Amygdala (tissue), 56 donors: ENCODE measurements at places on chromosomes 2 and 18.

DNA sequence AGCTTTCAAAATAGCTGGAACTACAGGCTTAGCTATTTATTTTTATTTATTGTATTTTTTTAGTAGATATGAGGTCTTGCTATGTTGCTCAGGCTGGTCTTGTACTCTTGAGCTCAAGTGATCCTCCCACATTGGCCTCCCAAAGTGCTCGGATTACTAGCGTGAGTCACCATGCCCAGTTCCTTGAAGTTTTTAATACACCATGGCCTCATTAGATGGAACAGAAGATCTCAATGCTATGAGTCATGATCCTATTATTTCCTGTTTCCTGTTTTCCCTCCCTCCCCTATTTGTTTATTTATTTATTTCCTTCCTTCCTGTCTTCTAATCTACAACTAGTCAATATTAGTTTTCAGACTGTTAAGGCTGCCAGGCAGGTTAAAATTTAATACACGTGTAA, 309.0 kb downstream of the CMPK2 start:
- DNase-seq = no peak

GRCh38 chr2:223956300-223956699, 963 bp upstream of the MRPL44 start:
- DNase-seq = no peak

DNA sequence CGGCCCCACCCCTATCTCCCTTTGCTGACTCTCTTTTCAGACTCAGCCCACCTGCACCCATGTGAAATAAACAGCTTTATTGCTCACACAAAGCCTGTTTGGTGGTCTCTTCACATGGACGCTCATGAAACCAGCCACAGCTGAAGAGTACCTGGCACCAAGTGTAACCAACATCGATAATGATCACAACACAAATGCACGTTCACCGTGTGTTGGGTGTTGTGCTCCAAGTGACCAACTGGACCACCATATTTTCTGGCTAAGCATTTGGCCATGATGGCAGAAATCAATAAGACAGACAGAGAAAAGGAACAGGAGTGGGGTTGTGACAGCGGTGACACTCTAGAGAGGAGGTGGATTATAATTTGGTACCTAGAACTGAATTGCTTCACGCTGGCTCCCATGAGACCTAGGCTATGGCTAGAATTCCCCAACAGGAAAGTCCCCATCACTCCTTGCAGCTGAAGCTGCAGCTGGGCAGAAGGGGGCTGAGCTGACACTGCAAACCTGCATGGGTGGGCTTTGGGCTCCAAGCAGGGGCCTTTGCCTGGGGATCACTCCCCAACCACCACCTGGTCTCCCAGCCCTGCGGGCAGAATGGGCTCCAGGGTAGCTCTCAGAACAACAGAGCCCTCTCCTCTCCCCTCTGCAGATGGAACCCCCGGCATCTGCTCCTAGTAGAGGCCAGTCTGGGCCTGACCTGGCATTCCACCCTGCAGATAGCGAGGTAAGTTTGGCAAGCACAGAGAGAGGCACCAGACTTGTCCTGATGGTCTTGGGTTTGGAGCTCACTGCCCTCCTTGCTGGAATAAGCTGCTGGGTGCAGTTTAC, 14.6 kb upstream of the LRRFIP1 start:
- DNase-seq = no peak

GRCh38 chr2:237150831-237151375, 65.2 kb downstream of the COPS8 start:
- no peak for DNase-seq

- DNase-seq = no peak
These were observed 274.4 kb upstream of the RAB6C start for GRCh38 chr2:129705085-129705484.

DNA sequence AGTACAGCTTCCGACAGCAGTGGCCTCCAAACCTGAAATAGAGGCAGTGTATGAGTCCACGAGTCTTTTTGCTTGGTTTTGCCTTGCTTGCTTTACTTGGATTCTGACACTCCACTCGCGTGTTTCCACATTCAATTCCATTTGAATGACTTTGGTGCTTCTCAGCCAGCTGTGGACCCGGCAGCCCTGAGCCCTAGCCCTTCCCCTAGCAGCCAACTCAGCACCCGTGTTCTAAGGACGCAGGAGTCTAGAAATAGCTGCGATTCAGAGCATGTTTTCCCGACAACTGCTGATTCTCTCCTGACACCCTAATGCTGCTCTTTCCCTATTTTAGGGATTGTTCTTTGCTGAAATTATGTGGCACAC, 20.6 kb downstream of the LRRFIP1 start:
- DNase-seq = no peak

DNA sequence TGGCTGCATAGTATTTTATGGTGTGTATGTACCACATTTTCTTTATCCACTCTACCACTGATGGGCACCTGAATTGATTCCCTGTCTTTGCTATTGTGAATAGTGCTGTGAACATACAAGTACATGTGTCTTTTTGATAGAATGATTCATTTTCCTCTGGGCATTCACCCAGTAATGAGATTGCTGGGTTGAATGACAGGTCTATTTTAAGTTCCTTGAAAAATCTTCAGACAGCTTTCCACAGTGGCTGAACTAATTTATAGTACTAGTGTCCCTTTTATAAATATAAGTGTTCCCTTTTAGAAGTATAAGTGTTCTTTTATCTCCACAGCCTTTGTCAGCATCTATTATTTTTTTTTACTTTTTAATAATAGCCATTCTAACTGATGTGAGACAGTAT, 303.9 kb upstream of the EPHA4 start:
- no peak for DNase-seq

GRCh38 chr18:59685501-59685900, 11.7 kb downstream of the CCBE1 start:
- DNase-seq = no peak

- no peak for DNase-seq
These were observed 17.5 kb downstream of the YWHAQ start for GRCh38 chr2:9613291-9613690.

DNA sequence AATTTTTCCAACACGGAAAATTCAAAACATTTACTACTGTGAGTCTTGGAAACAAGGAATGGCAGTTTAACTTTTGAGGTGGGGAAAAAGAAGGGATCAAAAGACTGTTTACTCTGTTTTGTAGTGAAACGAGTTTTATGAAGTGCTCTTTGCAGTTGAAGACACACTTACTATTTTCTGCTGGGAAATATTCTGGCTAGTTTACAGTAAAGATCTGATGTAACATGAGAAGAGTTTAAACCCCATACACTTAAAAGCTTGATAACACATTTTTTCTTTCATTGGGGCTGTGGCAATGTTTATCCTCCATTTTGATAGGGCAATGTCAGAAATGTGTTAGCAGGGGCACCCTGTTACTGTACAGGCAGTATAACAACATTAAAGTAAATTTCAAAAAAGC, 124.9 kb upstream of the SMAD7 start:
- DNase-seq = no peak

GRCh38 chr2:111663471-111664274, 220.3 kb downstream of the ANAPC1 start:
- DNase-seq = no peak

GRCh38 chr2:25825238-25825637, 53.0 kb downstream of the ASXL2 start:
- no peak for DNase-seq

GRCh38 chr2:205808486-205809121, 126.3 kb downstream of the NRP2 start:
- no peak for DNase-seq

- DNase-seq = no peak
These were observed 122.3 kb upstream of the FHL2 start for GRCh38 chr2:105521176-105521575.

GRCh38 chr2:45782986-45783385, 131.5 kb downstream of the PRKCE start:
- peak; percentile 33 for DNase-seq

GRCh38 chr2:196370381-196370780, 199.0 kb upstream of the STK17B start:
- DNase-seq = no peak

GRCh38 chr18:3380384-3380961, 69.5 kb upstream of the TGIF1 start:
- DNase-seq = no peak

- DNase-seq = no peak
These were observed 78.9 kb downstream of the CERS6 start for GRCh38 chr2:168534926-168535325.

GRCh38 chr18:45526114-45526841, 89.0 kb upstream of the SLC14A2 start:
- no peak for DNase-seq

DNA sequence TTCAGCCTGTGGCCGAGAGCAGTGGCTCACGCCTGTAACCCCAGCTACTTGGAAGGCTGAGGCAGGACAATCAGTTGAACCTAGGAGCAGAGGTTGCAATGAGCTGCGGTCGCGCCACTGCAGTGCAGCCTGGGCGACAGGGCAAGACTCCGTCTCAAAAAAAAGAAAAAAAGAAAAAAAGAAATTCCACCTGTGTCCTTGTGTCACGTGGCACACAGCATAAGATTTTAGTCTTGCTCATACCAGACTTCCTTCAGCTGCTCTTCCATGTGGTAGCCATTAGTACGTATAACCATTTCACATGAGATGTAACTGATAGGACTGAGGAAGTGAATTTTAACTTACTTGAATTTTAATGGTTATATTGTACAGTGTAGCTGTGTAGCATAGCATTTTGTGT, 4.0 kb downstream of the NOP58 start:
- no peak for DNase-seq

DNA sequence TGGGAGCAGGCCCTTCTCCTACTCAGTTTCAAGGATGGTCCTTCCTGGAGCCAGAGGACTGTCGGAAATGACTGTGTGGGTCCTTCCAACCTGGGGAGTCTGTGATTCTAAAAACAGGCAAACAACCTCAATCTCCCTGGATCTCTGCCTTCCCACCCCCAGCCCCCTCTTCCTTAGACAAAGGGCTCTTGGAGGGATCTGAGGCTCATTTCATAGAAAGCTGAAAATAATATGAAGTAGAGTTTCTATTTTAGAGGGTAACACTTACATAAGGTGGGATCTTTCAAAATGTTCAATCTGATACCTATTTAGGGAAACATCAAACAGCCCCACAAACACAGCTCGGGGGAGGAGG, 69.4 kb downstream of the RHOB start:
- no peak for DNase-seq

DNA sequence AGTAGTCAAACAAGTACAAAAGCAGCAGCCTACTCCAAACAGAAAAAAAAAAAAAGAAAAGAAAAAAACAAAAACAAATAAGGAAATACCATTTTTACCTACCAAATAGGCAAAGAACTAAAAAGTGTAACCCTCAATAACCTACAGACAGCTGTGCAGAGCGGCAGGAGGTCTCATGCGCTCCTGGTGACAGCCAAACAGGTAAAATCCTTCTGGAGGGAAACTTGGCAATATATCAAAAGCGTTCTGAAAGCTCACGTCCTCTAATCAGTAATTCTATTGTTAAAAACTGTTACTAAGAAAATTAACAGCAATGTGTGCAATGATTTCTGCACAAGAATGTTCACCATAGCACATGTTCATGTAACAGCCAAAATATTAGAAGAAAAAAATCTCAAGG, 105.6 kb downstream of the AFF3 start:
- no peak for DNase-seq

GRCh38 chr2:129733041-129733440, 246.4 kb upstream of the RAB6C start:
- no peak for DNase-seq

DNA sequence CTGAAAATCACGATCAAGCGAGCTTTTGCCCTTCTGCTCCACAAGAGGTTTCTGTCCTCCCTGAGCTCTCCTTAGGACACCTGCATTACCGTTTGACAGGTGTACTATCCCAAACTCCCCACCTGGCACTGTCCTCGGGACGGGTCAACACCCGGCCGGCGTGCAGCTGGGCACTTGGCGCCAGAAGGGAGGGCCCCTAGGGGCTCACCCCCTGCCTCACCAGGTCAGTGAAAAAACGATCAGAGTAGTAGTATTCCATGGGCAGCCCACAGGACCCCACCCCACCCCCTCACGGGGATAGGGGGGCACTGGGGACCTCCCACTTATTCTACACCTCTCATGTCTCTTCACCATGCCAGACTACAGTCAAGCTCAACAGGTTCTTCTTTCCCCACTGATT, 117.6 kb upstream of the ANKRD30BL start:
- DNase-seq = no peak

- no peak for DNase-seq
These were observed 146.8 kb downstream of the SEPTIN10 start for GRCh38 chr2:109466674-109467575.

- DNase-seq = no peak
These were observed 92.4 kb downstream of the NCK2 start for GRCh38 chr2:105836840-105837692.

DNA sequence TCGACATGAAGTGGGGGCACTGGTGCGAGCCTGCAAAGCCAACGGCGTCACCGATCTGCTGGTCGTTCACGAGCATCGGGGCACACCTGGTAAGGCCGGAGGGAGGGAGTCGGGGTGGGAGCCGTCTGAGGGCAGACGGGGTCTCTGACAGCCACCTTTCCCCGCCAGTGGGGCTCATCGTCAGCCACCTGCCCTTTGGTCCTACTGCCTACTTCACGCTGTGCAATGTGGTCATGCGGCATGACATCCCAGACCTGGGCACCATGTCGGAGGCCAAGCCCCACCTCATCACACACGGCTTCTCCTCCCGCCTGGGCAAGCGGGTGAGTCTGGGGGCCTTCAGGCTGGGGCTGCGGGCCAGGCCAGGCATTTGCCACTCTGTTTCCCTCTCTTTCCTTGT, 2.9 kb downstream of the IMP4 start:
- DNase-seq = no peak

- no peak for DNase-seq
These were observed 103.0 kb upstream of the STK17B start for GRCh38 chr2:196274387-196274809.

GRCh38 chr2:220961143-220961860, 610.8 kb downstream of the EPHA4 start:
- no peak for DNase-seq

DNA sequence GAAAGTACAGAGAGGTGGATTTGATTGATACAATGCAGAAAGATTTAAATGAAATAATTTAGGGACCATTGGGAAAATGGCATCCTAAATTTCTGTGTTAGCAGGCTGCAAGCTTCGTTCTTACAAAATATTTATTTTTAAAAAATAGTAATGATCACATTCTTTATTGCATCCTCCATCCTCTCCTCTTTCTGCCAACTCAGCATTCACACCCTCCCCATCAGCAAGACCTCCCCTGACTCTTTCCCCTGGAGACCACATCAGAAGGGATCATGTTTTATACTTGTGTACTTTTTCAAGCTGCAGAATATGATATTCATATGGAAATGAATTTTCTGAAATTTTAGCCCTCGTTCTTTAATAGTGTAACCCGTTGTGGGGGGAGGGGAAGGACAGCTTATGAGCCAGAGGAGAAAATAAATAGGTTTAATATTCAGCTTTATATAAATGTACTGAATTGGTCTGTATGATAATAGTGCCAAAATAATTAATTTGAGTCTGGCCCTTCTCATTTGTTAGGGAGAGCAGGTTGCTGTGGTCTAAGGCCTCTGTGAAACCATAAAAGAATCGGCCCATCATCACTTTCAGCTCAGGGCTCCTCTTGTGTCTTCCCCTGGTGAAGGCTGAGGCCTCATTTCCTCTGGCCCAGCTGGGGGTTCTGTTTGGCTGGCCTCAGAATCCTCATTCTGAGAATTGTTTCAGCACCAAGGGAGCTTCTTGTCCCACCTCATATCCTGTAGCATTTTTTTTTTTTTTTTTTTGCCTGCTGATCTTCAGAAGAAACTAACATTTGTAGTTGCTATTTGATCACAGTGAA, 330.8 kb downstream of the TXNL1 start:
- no peak for DNase-seq
